ENCODE measurements at places on chromosomes 2 and 18. TPM values are rescaled to one million over a fixed set of nuclear protein-coding genes. Genes with fewer than 3 reads are reported as not detected.

DNA sequence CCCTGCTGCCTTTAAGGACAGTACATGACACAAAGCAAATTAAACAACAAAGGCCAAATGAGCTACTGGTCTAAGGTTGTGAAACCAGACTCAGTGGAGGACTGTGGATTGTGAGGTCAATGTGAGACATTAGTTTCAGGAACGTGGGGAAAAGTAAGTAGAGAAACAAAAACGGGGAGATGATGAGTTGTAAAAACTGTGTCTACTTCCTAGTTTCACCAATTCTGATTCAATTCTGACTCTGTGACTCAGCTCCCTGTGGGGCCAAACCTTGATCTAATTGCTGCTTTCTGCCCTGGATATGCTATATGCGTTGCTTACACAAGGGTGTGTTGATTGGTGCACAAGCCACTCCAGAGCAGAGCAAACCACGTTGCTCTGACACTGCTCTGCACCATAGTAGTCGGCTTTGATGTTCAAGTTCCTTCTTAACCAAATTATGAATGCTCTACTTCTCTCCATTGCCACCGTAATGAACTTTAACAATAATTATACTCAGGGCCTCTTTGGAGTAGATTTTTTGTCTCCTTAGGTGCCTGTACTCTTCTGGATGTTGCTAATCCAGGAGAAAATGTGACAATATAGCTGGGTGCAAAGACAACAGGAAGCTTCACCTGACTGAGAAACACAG, 1640.1 kb upstream of the CELF4 start:
- DNase-seq: peak; percentile 45

DNA sequence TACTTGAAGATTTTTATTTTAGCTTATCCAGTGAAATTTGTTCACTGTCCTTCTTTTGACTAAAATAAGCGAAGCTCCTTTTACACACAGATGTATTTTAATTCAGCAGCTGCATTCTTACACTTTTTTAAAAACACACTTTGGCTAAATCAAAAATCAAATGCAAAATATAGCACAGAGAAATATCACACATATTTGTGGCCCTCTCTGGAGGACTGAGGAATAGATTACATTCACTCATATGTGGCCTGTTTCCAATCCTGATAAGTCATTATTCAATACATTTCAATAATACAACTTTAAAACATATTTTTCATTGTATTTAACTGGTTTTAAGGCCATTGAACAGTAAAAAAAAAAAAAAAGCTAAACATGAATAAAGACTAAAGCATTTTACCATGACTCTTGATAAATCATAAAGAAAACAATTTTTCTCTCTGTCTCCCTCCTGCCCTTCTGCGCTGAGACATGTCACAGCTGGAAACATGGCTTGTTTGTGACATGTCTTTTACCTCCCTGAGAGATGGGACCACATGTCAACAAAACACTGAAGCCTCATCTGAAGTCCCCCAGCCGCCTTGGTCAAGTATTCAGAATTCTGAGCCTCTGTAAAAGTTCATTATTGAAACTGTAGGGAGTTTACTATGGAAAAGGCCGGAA, 221.0 kb downstream of the ZNF407 start:
- DNase-seq: no peak

GRCh38 chr2:15169326-15170069, 391.6 kb downstream of the NBAS start:
- peak; percentile 98 for DNase-seq

DNA sequence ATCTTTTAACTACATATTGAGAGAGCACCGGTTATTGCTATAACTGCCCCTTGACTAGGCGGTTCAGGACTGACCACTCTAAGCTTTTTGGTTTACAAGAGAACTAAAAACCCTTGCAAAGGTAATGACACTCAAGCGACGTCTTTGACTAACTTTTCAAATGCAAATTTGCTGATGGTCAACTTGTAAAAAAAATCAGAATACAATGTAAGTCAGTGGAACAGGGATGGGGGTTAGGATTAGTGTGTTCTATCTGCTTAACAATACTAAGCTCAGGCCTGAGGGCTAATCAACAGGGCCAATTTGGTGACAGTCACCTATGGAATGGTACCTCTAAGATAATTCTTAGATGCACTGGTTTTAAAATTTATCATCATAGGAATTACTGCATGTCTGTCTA, 57.1 kb downstream of the ZAP70 start:
- DNase-seq: no peak

GRCh38 chr2:167001165-167001564, 112.9 kb downstream of the XIRP2 start:
- no peak for DNase-seq

Gene NOSTRIN
- not detected for total RNA-seq

- no peak for DNase-seq
These were observed 958 bp upstream of the ALLC start for GRCh38 chr2:3656762-3657721.

DNA sequence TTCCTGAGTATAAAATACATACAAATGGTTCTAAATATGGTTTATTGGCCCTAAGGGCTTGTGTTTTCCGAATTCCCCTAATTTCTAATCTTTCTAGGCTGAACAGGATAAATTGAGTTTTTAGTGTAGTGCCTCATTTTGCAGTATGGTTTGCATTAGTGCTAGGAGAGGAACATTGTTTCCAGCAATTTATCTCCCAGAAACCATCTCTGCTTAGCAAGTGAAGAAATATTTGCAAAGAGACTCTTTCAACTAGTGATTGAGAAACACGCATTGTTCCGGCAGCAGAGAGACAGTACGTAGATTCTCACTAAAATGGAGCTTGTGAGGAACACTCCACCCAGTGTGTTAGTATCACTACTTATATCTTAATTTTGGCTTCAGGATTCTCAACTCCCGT, 177.8 kb upstream of the EPAS1 start:
- peak; percentile 88 for DNase-seq

DNA sequence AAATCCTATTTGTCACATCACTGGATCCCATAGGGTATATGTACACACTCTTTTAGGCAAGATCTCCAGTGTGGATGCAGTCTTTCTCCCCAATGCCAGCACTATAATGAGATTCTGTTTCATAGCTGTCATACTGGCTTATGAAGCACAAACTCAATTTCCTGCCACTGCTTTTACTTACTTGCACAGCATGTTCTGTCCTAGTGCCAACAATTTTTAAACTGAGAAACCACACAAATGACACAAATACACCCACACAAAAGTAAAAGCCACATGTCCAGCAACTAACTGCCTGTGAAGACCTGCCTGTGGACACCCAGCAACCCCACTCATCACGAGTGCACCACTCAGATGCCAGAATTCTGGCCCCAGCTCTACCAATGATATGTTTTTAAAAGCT, 29.6 kb upstream of the RNU4ATAC start:
- DNase-seq: peak; percentile 81

- no peak for DNase-seq
These were observed 477.6 kb downstream of the PARD3B start for GRCh38 chr2:205022841-205023240.

Gene UGT1A8
- not detected for total RNA-seq

DNA sequence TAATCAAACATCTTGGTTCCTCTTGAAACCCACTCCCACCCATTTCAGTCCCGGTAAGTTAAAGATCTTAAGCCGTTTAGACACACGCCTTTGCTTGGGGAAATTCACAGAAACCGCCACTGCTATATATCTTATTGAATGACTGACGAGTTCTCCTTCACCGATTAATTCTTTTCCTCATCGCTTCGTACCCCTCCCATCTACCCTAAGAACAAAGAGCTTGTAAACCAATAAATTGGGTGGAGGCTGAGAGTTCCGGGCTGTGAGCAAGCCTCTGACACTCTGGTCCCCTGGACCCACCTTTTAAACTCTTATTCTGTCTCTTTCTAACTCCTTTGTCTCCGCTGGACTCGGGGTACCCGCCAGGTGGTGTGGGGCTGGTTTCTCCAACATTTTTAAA, 30.6 kb downstream of the TMEM131 start:
- DNase-seq: no peak

DNA sequence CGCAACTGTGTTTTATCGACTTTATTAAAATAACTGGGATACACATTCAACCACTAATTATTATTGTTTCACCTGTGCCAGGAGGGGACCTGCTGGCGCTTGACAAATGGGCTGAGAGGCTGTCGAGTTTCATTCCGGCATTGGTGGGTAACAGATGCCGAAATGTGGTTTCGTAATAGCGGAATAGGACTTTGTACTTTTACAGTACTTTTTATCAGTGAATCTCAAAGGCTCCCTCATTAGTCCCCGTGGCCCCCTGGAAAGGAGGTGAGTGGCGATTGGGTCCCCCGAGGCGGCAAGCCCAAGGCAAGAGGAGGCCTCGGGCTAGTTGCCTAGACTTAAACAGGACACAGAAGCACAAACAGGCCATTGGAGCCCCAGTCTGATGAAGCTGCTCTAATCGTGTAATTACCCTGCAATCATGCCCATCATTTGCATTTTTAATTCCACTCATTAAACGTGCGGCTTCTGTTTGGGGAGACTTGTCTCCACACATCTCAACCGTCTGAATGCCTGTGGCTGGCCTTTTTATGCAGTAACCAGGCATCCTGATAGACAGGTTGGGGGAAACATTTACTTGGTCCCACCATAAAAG, 193.2 kb downstream of the INO80D start:
- no peak for DNase-seq

GRCh38 chr2:64367444-64368232, 86.3 kb upstream of the LGALSL start:
- DNase-seq: no peak

Gene CYBRD1
- 248 TPM for total RNA-seq

DNA sequence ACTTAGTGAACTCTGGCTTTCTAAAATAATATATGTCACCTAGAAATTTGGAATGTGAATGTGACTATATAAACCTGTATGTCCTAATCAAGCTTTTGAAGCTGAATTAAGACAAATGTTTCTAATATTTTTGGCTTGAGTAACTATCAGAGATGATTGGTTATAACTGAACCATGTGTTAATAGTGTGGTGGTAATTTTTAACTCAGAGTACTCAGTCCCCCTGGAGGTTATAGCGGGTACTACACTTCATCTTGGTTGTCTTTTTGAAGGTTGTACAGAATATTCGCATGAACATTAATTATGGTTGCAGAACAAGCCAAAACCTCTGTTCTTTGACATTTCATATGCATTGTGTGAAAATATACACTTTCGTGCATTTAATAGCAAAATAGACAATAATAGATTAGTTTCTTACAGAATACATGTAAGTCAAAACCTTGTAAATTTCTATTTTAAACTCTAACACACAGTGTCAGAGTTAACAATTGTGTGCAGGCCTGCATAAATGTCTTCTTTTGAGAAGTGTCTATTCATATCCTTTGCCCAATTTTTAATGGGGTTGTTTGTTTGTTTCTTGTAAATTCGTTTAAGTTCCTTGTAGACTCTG, 86.0 kb downstream of the OSBPL6 start:
- DNase-seq: peak; percentile 60

DNA sequence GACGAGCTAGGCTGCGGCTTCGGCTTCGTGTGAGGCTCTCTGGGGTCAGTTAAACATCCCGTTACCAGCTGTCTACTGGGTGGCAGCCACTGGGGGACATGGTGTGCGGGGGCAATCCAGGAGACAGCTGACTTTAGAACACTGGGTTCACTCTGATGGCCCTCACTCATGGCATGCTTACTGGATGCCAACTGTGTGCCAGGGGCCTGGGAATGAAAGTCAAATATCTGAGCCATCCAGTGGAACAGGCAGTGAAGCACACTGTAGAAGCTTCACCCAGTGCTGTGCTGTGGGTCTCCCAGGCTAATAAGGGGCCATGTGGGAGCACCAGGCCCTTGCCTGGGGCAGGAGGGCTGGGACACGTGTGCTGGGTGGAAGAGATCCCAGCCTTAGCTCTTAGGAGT, 48.3 kb downstream of the GLI2 start:
- DNase-seq: no peak

Gene CD8A
- total RNA-seq: not detected

Gene AOX1
- total RNA-seq: 47.9 TPM

DNA sequence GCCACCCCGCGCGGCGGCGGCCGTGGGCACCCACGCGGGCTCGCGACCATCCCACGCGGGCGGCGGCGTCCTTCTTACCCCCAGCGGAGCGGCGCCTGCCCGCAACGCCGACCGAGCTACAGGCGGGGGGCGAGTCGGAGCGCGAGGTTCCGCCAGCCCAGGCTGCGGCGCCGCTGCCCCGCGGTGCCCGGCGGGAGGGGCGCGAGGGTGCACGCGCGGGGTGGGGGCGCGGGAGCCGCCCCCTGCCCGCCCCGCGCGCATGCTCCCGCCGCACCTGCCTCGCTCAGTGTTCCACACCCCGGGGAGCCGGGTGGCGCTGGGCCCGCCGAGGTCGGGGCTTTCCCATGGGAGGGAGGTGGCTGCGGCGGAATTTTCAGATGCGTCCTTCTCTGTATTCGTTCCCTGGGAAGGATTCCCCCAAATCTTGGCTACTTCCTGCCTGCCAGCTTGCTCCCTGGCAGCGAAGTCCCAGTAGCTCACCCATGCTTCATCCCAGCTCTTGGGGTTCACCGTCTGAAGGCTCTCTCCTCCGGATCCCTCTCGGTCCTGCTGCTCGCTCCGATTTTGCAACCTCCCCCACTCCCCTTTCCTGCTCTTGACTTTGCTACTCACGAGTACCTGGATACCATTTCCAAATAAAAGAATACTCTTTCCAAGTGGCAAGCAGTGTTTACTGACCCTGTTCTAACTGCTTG, at the start of gene L3MBTL4:
L3MBTL4 (minus strand) TSS at position 189 of the 695 bp plus-strand sequence. CDS start 103,286 bp downstream, outside the sequence.
- DNase-seq: peak; percentile 6

GRCh38 chr2:140550821-140551220, 1580.0 kb downstream of the LRP1B start:
- no peak for DNase-seq

GRCh38 chr18:11885278-11885947, 22.7 kb downstream of the MPPE1 start:
- DNase-seq: no peak

- no peak for DNase-seq
These were observed 68.7 kb downstream of the ASB1 start for GRCh38 chr2:238495422-238495821.

Gene SERPINB13
- not detected for total RNA-seq

Gene ZC3H8
- total RNA-seq: 2.7 TPM

Gene CROCC2
- under 0.01 TPM for total RNA-seq

- DNase-seq: no peak
These were observed 208.7 kb downstream of the TWIST2 start for GRCh38 chr2:239056611-239057010.

GRCh38 chr2:29916571-29916970, 4.8 kb downstream of the ALK start:
- DNase-seq: no peak

GRCh38 chr2:3075991-3076340, 301.7 kb downstream of the EIPR1 start:
- DNase-seq: no peak

Gene ATP5F1A
- total RNA-seq: 562 TPM

- no peak for DNase-seq
These were observed 552.9 kb downstream of the TDRD15 start for GRCh38 chr2:21676676-21677075.

Measured in GM23248 (cell line).